ENCODE measurements at places on chromosomes 4 and X.
A peak's percentile ranks its signal among the peaks of the same experiment; 100 is the strongest.

DNA sequence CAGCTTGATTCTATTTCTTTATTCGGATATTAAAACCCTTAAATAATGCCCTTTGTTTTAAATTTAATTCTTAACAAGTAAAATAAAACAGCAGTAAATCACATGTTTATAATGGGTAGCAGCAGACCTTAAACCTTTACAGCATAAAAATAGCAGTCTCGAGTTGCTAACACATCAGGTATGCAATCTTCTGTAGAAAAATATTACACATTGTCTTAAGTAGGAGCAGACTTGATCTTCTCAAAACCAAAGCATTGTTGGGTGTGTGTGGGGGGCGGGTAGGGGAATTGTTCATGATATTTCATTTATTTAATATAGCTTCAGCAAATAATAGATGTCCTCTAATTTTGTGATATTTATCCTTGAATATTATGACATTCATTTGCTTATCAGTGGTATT lies 331.4 kb downstream of the PCDH7 start:
- H3K4me1 ChIP-seq, result no peaks in the 10 kb centered on the region
- no peak for DNase-seq
- H3K36me3 ChIP-seq, result no peaks in the 10 kb centered on the region
- no peak overlapping the region for H3K27ac ChIP-seq
- no peaks in the 10 kb centered on the region for H3K27me3 ChIP-seq

DNA sequence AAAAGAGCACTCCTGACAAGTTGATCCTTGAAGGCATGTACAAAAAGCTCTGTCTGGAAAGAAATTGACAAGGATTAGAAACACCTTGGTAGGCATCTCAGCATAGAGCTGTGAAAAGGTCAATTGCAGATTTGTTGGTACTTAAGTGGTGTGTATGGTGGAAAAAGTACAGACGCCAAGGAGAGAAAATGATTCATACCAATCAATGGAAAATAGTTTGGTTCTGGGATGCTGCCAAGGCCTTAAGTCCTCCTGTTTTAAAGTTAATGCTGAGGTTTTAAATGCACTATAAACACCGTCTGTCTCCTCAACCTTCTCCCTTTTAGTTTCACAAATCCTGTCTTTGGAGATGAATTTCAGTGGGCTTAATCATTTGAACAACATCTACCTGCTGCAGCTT lies 524.1 kb downstream of the IL15 start:
- no peak overlapping the region for H3K27ac ChIP-seq
- H3K36me3 ChIP-seq, result no peaks in the 10 kb centered on the region
- no peak for DNase-seq
- H3K4me1 ChIP-seq, result no peaks in the 10 kb centered on the region
- no peaks in the 10 kb centered on the region for H3K27me3 ChIP-seq

DNA sequence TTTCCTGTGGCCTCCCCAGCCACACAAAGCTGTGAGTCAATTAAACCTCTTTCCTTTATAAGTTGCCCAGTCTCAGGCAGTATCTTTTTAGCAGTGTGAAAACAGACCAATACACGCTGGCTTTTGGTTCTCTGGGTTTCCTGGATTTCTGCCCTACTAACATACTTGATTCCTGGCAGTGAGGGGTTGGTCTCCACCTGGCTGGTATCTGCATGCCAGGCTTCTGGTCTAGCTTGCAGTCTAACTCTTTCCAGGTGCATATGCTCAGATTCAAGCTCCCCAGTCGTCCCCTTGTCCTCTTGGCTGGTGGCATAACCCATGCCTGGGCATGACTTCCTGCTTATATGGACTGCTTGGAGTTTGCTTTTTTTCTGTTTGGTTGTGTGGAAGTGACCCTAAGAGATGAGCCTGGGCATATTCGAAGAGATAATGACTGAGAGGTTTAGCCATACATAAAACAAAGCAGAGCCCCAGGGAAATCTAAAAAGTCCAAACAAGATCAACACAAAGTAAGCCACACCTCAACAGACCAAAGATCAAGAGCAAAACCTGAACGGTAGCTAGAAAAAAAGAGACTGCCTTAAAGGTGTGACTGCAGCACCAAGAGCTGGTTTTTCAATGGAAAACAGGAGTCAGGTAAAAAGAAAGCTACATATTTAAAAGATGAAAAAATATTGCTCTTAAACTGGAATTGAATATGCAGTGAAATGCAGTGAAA lies 102.1 kb upstream of the STS start:
- no peak for DNase-seq
- peaks cover 3% of the 10 kb centered on the region for H3K36me3 ChIP-seq
- no peak overlapping the region for H3K27ac ChIP-seq
- no peak overlapping the region for H3K4me3 ChIP-seq
- peaks cover 2% of the 10 kb centered on the region for H3K4me1 ChIP-seq
- no peaks in the 10 kb centered on the region for H3K27me3 ChIP-seq

DNA sequence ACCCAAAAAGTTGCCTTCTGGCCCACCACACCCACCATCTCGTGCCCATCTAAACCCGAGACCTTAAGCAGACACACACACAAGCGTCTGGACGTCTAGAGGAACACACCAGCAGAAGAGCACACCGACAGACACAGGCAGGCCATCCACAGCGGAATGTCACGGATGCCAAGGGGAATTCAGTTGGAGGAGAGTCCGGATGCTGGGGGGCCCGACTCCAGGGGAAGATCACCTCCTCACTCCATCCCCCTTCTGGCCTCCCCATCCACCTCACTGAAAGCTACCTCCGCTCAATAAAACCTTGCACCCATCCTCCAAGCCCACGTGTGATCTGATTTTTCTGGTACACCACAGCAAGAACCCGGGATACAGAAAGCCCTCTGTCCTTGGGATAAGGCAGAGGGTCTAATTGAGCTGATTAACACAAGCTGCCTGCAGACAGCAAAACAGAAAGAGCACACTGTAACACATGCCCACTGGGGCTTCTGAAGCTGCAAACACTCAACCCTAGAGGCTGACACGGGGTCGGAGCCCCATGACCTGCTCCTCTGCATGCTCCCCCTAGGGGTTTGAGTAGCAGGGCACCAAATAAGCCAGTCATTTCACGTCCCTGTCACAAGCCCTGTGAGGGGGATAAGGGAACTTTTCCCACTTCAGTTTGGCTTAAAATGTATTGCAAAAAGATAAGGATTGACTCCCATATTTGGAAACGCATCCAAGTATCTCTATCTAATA lies 339.6 kb upstream of the PCDH10 start:
- no peaks in the 10 kb centered on the region for H3K4me1 ChIP-seq
- H3K27ac ChIP-seq, result no peak overlapping the region
- no peaks in the 10 kb centered on the region for H3K36me3 ChIP-seq

DNA sequence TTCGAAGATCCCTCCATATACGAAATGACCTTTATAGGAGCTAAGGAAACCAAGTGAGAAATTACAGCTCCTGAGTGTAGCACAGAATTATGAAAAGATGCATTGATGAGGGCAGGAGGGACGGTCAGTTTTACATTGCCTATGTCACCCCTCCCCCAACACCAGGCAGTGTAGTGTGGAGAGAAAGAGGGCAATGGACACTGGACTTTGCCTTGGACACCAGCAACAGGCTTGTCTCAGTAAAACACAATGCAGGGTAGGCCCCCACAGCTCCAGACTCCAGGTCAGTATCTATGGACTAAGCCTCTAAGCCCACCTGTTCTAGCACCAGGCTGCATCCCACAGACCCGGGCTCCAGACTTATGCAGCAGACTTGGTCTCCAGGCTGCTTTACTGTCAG lies 16.5 kb downstream of the APOOL start:
- peaks cover 5% of the 10 kb centered on the region for H3K4me1 ChIP-seq
- no peak overlapping the region for H3K27ac ChIP-seq
- no peak for DNase-seq
- no peak overlapping the region for H3K4me3 ChIP-seq

GRCh38 chrX:17214962-17215361 lies 160.0 kb upstream of the NHS start:
- H3K27ac ChIP-seq, result no peak overlapping the region
- H3K36me3 ChIP-seq, result no peaks in the 10 kb centered on the region
- no peak overlapping the region for H3K4me3 ChIP-seq
- no peaks in the 10 kb centered on the region for H3K4me1 ChIP-seq
- no peak for DNase-seq

GRCh38 chr4:7655511-7656243 lies 220.9 kb upstream of the PSAPL1 start:
- no peak for DNase-seq
- H3K27me3 ChIP-seq, result no peaks in the 10 kb centered on the region
- peak overlapping the region; percentile 25 for H3K27ac ChIP-seq
- no peaks in the 10 kb centered on the region for H3K36me3 ChIP-seq
- peaks cover 45% of the 10 kb centered on the region for H3K4me1 ChIP-seq

All from trophoblast cell (in vitro differentiated cells and primary cell).